Stimulated activated CD8-positive, alpha-beta memory T cell treated with anti-CD3 and anti-CD28 coated beads, Interleukin-2, amount 100 ng/mL, for 1 hour (primary cell): ENCODE measurements at places on chromosomes 2 and 18.
A peak's percentile ranks its signal among the peaks of the same experiment; 100 is the strongest.

DNA sequence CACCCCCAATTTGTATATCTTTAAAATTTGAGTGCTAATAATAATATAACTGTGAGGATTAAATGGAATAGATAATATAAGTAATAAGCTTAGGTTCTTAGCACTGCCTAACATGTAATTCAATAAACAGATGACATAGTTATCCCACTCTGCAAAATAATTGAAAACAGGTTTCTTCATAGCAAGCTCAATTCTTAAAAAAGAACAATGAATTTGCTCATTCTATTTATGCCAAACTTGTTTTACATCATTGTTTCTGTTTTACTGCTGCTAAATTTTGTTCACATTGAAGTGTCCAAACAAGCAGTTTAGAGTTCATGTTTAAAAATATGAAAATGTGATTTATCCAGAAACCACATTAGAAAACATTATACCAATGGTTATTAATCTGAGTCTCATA is 217.0 kb downstream of the MBD5 start:
- DNase-seq, result no peak

DNA sequence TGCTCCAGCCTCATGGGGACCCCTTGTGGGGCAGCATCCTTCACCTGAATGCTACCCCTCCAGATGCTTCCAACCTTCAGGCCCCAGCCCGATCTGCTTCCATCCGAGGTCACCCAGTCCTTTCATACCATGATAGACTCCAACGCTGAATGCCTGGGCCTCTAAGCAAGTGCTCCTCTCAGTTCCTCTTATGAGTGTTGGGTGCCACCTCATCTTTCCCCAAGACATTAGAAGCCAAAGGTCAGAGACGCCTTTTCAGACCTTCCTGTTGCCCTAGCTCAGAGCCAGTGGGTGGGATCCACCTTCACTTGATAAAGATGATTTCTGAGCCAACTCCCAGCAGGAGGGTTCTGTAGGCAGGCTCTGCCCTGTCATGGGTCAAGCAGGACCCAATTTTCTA is 174.5 kb upstream of the MGAT5 start:
- DNase-seq, result no peak

GRCh38 chr2:102168026-102168771 is 18.6 kb upstream of the IL1RL2 start:
- DNase-seq, result no peak

- no peak for DNase-seq
These were observed 204.2 kb upstream of the SMAD2 start for GRCh38 chr18:48134609-48135008.

- DNase-seq, result no peak
These were observed 178.6 kb downstream of the NRP2 start for GRCh38 chr2:205860885-205861284.

DNA sequence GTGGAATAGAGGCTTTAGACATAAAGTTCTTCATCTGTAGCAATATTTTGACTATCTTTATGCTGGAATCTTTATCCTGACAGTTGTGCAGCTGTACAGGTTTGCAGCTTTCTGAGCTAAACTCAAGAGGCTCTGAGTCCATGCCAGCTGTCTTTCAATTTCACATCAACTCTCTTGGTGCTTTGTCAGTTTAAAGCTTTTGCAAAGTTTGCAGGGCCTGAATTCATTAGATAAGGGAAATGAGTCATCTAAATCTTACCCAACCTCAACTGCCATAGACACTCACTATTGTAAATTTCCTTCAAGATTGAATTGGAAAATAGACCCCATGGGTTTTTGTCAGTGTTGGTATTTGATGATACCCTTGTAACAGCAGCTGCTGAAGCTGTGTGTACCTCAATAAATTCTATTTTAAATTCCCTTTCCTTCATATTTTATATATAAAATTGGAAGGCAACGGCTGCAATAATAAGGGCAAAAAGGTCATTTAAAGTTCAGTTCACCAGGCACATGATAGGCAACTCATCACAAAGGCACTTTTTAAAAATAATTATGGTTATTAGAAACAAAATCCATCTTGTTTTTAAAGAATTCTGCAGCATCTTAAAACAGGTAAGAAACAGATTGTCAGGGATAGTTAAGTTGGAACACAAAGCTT is 169.9 kb upstream of the SLC39A10 start:
- no peak for DNase-seq

GRCh38 chr18:39105104-39105503 is 1539.5 kb upstream of the CELF4 start:
- DNase-seq, result no peak

- DNase-seq, result no peak
These were observed 2.9 kb upstream of the TNP1 start for GRCh38 chr2:216862628-216863398.

GRCh38 chr18:24802456-24802855 is 342.0 kb downstream of the HRH4 start:
- no peak for DNase-seq

DNA sequence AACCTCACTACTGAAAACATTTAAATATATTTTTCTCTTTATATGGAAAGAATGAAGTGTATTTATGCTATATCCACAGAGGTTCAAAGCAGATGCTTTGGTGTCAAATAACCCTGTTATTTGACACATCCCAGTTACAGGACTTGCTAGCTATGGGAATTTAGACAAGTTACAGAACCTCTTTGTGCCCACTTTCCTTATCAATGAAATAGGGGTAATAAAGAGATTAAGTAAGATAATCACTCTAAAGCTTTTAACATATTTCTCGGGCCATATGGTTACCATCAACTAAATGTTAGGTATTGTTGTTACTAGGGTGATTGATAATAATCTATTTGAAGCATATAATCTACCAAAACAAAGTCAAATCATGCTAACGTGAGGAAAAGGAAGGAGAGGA is 1660.6 kb upstream of the NXPH2 start:
- DNase-seq, result no peak

- DNase-seq, result no peak
These were observed 923 bp downstream of the PSMD1 start for GRCh38 chr2:231057590-231057989.

DNA sequence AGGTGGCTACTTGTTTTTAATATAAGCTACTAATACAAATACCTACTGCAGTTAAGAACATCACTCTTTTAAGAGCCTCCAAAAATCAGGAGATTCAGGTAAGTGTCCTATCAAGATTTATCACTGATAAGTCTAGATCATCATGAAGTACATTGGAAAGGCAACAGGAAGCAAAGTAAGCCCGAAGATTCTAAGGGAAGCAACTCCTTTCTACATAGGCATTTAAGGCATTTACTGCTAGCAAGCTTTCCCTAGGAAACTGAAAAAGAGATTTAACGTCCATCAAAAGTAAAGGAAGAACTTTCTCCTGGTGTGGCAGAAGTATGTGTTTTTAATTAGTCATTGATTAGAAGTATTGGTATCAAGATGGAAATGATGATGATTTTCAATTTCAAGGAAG is 3.7 kb downstream of the STK17B start:
- DNase-seq, result no peak

GRCh38 chr2:174692256-174692919 is 71.9 kb downstream of the CHRNA1 start:
- no peak for DNase-seq

- DNase-seq, result no peak
These were observed 78.9 kb downstream of the UXS1 start for GRCh38 chr2:106115250-106115649.

GRCh38 chr2:132813422-132813821 is 143.4 kb upstream of the LYPD1 start:
- DNase-seq, result no peak

GRCh38 chr2:118498943-118499342 is 348.5 kb downstream of the EN1 start:
- no peak for DNase-seq

GRCh38 chr2:116668691-116669090 is 1145.8 kb upstream of the DDX18 start:
- no peak for DNase-seq

- DNase-seq, result peak; percentile 26
These were observed 37.6 kb upstream of the SPAG16 start for GRCh38 chr2:213246497-213247281.

GRCh38 chr2:102950371-102950946 is 188.6 kb downstream of the TMEM182 start:
- no peak for DNase-seq
